ENCODE measurements at places on chromosomes 2 and 18. TPM values are rescaled to one million over a fixed set of nuclear protein-coding genes. Genes with fewer than 3 reads are reported as not detected.

ZSWIM2 gene
- total RNA-seq = not detected

ABCA12 gene
- total RNA-seq = not detected

DNA sequence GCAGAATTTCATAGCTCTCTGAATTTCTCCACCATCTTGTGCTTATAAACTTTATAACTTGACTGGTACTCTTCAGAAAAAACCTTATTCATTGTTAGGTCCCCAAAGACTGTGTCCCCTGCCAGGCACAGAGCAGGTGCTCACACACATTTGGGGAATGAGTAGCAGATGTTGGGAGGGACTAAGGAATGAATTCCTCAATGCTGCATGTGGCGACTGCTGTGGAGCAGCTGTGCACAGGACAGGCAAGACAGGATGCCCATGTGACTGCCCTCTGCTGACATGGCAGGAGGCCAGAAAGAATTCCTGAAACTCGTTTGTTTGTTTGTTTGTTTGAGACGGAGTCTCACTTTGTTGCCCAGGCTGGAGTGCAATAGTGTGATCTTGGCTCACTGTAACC, 122.3 kb upstream of the ITGA6 start:
- no peaks in the 10 kb centered on the region for H3K36me3 ChIP-seq
- H3K27ac ChIP-seq = no peak overlapping the region
- H3K27me3 ChIP-seq = no peaks in the 10 kb centered on the region
- no peaks in the 10 kb centered on the region for H3K4me1 ChIP-seq

- no peaks in the 10 kb centered on the region for H3K36me3 ChIP-seq
- DNase-seq = no peak
- H3K4me1 ChIP-seq = no peaks in the 10 kb centered on the region
- no peak overlapping the region for H3K27ac ChIP-seq
Observed at GRCh38 chr2:168237741-168238140, 9.7 kb downstream of the STK39 start.

DNA sequence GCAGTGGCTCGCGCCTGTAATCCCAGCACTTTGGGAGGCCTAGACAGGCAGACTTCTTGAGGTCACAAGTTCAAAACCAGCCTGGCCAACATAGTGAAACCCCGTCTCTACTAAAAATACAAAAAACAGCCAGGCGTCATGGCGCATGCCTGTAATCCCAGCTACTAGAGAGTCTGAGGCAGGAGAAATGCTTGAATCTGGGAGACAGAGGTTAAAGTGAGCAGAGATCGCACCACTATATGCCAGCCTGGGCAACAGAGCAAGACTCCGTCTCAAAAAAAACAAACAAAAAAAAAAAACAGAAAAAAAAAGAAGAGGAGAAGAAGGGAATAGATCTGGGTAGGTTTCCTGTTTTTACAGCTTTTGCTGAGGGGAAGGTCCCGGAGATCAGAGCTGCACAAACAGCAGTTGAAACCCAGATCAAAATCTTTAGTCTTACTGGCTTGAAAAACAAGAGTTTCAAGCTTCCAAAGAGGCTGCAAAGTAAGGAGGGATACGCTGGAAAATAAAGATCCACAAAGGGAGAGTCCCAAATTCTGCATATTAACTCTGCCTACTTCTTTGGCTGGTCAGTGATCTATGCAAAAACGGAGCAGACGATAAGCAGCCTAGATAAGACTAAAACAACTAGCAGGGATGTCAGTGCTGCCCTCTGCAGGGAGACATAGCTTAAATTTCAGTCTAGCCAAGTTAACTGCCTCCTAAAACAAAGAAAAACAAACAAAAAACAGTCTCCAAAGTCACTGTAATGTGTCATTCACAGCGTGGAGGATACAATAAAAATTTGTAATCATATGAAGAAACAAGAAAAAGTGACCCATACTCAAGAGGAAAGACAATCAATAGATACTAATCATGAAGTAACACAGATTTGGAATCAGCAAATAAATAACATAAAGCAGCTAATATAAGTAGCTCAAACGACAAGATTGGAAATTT, 74.1 kb downstream of the TLK1 start:
- H3K27me3 ChIP-seq = no peaks in the 10 kb centered on the region
- H3K36me3 ChIP-seq = peaks cover 2% of the 10 kb centered on the region
- peaks cover 3% of the 10 kb centered on the region for H3K4me1 ChIP-seq

Data from B cell (primary cell).